ENCODE measurements at places on chromosomes 2 and 18.

DNA sequence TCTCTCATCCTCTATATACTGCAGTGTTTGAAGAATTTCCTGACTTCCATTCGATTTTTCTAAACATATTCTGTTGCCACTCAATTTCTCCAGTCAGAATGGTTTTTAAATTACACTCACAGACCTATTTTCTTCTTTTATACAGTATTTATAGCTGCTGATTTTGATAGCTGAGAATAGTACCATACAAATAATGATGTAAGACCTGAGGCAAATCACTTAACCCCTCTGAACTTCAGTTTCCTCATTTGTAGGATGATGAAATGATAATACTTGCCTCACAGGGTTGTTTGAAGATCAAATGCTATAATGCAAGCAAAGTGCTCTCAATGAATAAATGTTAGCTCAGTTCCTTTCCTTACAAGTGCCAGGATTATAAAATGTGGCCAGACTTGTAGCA lies 241.8 kb downstream of the CPS1 start:
- no peak for DNase-seq

DNA sequence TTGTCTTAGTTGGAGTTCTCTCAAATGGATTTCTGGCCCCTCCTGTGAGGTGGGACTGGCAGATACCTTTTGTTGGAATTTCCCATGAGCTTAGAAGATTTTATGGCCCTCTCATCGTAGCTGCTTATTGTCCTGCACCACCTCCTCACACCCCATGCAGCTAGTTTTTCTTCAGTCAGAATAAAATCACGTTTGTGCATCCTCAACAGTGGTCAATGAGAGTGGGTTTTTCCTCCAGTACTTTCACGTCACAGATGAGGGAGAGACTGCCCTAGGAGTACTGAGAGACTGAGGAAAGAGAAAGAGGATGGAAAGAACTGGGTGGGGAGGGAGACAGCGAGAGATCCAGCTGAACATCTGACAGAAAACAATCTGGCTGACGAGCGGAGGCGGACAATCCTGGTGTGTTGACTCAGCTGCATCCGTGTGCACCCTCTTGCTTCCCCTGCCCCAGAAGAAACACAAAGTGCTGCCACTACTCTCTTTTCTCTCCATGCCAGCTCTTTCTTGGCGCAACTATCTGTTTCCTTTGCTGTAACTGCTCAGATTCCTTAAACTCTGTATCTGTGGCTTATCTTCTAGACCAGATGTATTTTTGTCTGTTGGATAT lies 7.4 kb downstream of the RAPGEF4 start:
- DNase-seq, result no peak

DNA sequence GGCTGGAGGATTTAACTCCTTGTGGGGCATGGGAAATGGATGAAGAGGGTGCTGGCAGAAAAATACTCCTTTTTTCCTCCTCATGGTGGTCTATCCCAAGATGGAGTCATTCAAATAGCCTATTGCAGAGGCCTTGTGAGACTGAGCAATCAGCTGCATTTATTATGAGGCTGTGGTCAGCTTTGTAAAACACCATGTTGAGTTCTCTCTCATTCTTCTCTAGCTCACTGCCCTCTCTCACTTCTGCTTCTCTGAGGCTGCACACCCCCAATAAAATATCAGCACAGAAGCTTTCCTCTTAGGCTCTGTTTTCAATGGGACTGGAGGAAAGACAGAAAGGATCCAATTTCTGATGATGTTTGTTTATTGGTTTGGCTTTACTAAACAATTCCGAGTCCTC lies 467.1 kb downstream of the ADCYAP1 start:
- DNase-seq, result no peak

DNA sequence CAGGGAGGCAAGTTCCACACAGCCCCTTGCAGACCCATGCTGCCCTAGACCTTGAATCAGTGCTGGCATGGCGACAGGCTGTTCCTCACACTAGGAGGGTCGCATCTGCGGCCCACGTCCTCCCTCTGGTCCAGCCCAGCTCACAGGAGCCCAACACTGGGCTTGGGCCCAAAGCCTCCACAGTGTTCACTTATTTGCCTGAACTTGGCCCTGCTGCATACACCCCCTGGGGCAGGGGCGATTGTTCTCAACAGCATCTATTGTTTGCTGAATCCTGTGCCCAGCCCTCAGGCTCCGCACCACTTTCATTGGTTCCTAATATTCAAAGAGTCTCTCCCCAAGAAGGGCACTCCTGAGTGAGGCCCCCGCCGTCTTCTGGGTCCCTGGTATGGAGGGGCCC lies 90.7 kb downstream of the ZBTB7C start:
- no peak for DNase-seq

GRCh38 chr2:238440767-238441166 lies 14.0 kb downstream of the ASB1 start:
- no peak for DNase-seq

DNA sequence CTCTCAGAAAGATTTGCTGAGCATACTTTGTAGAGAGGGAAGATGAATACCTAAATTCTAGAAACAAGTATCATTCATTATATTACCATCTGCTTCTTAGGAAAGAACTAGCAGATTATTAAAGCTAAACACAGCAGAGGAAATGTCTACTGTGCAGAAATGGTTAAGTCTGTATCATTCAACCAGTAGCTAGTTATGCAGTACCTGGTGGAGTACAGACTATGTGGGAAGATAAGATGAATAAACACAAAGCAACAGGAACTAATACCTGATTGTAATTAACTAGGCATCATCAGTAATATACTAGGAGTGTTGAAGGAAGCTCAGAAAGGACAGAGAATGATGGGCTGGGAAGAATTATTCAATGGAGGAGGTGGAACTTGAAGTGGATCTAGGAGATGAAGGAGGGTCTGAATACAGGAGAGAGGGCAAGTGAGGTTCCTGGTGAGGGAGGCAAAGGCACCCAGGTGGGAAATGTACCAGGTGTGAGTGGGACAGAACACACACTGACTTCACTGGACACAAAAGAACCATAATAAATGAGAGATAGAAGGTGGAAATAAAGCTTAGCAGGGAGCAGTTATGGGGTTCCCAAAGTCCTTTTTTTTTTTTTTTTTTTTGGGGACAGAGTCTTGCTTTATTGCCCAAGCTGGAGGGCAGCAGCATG lies 9.5 kb downstream of the WDFY1 start:
- DNase-seq, result no peak

DNA sequence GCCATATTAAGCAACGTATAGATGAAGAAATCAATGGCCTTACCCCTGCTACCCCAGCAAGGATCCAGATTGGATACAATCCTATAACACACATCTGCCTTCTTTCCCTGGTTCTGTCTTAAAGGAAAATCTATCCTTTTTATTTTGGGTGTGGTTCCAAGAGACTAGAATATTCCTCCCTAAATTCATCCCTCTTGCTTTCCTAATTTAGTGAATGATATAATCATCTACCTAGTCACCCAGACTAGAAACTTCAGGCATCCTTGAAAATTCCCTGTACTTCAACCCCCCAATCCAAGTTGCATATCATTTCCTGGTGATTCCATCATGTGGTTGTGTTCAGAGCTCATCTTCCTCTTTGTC lies 35.1 kb upstream of the LPIN1 start:
- DNase-seq, result no peak

GRCh38 chr2:49719241-49719640 lies 564.9 kb upstream of the FSHR start:
- DNase-seq, result no peak

DNA sequence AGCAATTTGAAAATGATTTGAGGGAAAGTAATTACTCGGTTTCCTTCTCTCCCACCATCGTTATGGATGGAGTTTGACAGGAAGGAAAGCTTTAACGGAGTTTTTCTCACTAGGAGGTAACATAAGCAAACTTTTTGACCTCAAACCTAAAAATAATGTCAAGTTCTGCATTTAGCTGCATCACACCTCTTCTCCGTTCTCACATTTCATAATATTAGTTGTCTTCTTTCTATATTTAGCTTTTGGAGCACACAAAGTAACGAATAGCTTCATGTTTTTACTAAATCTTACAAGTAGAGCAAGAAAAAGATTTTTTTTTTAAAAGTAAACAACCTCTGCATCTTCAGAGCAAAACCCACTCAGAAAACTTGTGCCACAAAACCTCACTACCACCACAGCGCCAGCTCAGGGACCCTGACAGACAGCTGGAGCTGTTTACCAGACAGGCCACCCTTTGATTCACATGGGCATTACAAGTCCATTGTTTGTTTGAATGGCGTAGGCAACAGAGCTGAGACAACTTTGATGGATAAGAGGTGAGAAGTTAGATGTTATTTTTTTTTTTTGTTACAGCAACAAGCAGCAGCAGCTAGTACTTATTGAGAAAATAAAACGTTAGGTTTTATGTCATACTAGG lies 21.9 kb upstream of the ICOS start:
- DNase-seq, result no peak

- DNase-seq, result no peak
Measured at GRCh38 chr2:8480915-8481314, 200.9 kb upstream of the ID2 start.

GRCh38 chr2:95049961-95050360 lies 24.5 kb downstream of the MAL start:
- DNase-seq, result no peak

DNA sequence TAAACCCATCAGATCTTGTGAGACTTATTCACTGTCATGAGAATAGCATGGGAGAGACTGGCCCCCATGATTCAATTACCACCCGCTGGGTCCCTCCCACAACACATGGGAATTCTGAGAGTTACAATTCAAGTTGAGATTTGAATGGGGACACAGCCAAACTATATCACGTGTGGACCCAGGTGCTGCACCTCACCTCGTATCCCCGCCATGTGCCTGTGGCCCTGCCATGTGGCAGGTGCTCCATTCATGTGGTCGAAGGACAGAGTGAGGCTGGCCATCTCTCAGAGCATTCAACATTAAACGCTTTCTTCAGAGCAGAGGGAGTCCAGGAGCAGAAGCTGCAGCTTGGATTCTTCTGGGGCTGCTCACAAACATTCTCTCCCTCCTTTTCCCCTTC lies 32.3 kb downstream of the MROH2A start:
- no peak for DNase-seq

Data from activated T-helper 1 cell treated with anti-CD3 and anti-CD28 coated beads, Interleukin-2, amount 50 U/mL, for 16 hours (primary cell).